Activated T-helper 1 cell treated with Interleukin-2 at 50 U/mL for 16 hours (primary cell): ENCODE measurements at places on chromosomes 6 and 20.

GRCh38 chr6:46895930-46896329 is 25.8 kb downstream of the ADGRF5 start:
- DNase-seq, result no peak

GRCh38 chr6:147132889-147133288 is 71.3 kb upstream of the STXBP5 start:
- no peak for DNase-seq

DNA sequence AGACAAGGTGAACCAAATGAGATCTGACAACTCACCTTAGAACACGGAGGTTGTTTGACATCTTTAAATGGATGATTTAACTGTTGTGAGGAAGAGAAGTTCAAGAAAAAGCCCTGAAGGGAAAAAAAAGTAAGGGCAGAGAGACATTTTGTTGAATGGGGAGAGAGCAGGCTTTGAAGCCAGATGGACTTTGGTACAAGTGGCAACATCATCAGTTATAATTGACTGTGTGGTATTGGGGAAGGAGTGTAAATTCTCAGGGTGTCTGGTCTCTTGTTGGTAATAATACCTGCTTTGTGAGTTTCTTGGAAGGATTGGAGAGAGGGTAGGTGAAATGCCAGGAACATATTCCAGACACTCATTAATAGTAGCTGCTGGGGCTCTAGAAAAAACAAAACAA is 21.6 kb downstream of the OGFRL1 start:
- DNase-seq, result no peak

DNA sequence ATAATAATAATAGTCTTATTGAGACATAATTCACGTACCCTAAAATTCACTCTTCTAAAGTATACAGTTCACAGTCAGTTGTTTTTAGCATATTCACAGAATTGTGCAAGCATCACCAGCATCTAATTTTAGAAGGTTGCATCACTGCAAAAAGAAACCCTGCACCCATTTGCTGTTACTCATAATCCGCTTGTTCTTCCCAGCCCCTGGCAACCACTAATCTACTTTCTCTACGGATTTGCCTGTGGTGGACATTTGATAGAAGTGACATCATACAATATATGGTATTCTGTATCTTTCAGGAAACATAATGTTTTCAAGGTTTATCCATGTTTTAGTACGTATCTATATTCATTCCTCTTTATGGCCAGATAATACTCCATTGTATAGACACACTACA is 41.5 kb upstream of the FAM184A start:
- DNase-seq, result no peak

DNA sequence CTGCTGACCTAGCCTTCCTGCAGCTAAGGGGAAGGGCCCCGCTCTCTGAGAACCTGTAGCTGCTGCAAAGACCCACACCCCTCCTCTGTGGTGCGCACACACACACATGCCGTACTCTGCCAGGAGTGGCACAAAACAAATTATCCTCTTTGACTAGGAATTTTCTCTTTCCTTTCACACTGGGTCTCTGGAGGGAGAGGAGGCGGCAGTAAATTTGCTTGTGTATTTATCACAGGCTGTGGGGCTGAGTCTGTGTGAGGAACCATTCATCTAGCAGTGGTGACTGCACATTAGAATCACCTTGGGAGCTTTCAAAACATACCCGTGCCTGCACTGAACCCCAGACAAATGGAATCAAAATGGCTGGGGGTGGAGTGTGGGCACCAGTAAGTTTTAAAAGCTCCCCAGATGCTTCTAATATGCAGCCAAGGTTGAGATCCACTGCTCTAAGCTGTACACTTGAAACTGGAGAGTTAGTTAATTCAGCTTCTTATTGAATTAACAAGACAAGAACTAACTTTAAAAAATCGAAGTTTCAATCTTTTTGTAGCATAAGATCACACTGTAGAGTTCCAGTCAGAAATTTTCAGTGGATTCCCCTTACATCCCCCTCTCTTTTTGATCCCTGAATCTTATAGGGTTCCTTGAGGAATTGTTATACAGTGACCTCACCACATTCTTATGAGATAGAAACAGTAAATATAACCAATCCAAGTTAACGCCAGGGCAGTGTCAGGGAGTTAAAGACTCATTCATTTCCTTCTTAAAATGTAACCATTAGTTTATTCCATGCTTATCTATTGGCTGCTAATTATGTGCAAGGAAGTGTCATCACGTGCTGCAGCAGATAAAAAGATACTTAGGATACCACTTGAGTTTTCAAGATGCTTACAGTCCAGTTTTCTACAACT is 29.8 kb upstream of the GMDS start:
- no peak for DNase-seq

GRCh38 chr20:58715801-58716475 is 23.3 kb downstream of the NPEPL1 start:
- no peak for DNase-seq

GRCh38 chr6:150866991-150867501 is 1.5 kb downstream of the MTHFD1L start:
- DNase-seq, result no peak

- no peak for DNase-seq
These were observed 30.4 kb downstream of the BFSP1 start for GRCh38 chr20:17500826-17501225.

GRCh38 chr6:157272372-157272771 is 50.9 kb downstream of the TMEM242 start:
- no peak for DNase-seq

GRCh38 chr6:34572585-34572984 is 16.5 kb upstream of the SPDEF start:
- no peak for DNase-seq

GRCh38 chr20:17995967-17996819 is 27.4 kb downstream of the MGME1 start:
- DNase-seq, result no peak

DNA sequence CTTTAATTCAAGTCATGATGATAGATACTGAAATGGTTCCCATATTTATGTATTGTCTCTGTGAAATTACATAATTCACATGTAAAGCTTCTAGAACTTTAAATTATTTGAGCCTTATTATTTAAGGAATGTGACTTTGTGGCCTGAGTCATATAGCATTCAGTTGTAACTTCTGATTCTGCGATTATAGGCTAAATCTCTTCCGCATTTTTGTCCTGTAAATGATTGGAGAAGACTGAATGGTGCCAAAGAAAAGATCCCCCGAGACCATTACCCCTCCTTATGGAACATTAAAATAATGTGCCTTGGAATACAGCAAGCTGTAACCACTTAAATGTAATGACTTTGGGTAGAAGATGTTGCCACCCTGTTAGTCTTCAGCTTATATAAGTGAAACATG is 63.3 kb upstream of the MAP7 start:
- no peak for DNase-seq

DNA sequence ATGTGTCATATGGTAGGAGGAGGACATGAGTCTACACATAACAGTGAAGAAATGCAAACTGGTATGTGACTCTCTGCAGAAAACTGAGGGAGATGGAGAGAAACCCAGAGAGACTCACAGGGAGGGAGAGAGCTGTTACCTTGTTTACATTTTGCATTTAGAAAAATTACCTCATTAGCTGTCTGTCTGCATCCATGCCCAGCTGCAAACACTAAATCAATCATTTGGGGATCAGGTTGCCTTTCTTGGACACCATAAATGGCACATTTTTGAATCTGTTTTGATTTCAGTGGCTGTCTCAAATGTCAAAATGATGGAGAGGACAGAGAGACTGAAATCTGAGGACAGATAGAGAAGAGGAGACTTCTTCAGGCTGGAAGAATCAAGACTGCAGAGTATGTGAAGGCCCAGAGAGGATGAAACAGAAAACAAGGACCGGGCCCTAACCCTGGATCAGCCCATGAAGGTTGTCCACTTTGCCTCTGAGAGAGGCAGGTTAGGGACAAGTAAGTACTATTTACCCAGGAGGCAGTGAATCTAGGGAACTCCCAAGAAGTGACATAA is 92.2 kb downstream of the UNC5CL start:
- DNase-seq, result no peak

- no peak for DNase-seq
These were observed 62.8 kb downstream of the ATP9A start for GRCh38 chr20:51705400-51705799.

GRCh38 chr6:170093658-170094596 is 197.0 kb downstream of the DLL1 start:
- no peak for DNase-seq

DNA sequence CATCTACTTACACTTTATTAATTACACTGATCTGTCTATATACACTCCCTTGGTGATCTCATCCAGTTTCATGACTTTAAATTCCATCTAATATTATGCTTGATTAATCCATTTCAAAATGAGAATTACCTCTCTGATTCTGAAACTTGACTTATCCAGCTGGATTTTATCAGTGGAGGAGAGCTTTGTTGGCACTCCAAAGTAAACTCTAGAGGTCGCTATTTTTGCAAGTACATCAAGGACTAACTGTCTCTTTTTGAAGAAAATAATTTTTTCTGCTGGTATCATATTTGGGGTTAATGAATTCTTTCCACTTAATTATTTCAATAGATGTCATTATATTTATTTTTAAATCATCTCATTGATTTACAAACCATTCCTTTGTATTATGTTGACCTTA is 630.3 kb upstream of the MAN1A1 start:
- DNase-seq, result no peak

GRCh38 chr6:40472353-40472752 is 114.8 kb downstream of the LRFN2 start:
- no peak for DNase-seq

DNA sequence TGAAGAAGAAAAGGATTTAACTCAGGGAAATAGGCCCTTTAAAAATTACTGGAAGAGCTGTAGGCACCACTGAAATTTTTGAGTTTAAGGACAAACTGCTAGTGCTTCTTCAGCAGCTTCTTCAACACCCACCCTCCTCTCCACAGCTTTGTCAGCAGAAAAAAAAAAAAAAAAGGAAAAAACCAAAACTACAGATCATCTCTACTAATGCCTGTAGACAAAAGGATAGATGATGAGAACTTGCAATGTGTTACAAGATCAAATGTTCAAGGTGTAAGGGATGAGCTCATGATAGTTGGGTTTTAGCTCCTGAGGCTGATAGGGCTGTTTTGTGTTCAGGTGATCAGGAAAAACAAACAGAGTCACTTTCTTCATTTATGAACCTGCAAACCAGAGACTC is 55.2 kb upstream of the PREP start:
- no peak for DNase-seq

- no peak for DNase-seq
These were observed 79.7 kb downstream of the SYNE1 start for GRCh38 chr6:152557502-152557901.

DNA sequence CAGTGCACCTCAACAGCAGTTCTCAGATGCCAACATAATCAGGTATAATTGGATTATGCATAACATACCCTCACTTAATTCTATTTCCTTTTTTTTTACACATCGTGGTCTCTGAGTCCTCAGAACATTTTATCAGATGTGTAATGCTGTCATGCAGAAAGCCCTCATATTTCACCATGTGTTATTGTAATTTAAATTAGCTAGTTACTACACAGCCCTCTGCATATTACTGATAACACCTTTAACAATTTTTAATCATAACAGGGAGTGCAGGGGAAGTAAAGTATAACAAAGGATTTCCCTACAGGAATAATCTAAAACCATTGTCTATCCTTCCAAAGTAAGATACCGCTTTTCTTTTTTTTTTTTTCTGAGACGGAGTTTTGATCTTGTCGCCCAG is 91.9 kb upstream of the CCDC28A start:
- DNase-seq, result no peak

DNA sequence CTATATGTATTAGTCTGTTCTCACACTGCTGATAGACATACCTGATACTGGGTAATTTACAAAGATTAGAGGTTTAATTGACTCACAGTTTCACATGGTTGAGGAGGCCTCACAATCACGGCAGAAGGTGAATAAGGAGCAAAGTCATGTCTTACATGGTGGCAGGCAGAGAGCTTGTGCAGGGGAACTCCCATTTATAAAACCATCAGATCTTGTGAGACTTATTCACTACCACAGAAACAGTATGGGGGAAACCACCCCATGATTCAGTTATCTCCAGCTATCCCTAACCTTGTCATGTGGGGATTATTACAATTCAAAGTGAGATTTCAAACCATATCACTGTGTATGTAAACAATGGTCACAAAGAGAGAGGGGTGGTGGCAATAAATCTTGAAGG is 6.6 kb downstream of the CST8 start:
- DNase-seq, result no peak

DNA sequence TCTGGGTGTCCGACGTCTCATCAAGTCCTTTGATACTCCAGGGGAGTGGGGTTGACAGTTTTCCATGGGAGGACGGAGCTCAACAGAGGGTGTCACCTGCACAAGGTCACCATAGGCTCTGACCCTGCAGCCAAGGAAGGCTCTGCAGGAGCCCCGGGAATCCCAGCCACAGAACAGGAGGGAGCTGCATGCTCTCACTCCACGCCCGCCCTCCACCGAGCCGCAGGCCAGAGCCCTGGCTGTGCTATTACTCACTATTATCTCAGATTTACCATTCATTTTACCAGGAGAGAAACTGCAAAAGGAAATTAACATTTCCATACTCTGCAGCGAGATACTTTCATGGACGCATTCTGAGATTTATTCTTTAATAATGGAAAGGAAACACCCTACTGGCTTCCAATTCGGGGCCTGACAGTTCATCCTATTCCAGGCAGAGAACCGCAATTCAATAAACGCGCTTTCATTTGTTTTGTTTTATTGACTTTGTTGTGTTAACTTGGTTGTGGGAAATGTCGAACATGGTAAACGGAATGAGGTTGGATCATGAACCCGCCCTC is 18.3 kb upstream of the NTSR1 start:
- no peak for DNase-seq

DNA sequence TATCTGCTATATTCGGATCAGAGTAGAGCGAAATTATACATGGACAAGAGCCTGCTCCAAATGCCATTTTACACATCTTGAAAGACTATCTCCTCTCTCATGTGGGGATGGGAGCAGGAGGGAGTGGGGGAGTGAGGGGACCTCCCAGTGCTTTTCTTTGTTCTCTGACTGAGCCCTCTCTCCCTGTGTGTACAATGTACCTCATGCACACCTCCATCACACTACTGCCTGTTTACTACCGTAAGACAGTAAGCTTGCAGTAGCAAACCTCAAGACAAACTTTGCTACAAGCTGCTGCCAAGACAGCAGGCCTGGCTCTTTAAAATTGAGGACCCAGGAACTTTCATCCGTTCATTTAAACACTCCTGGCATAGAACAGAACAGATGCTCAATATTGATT is 7.2 kb downstream of the NHSL1 start:
- no peak for DNase-seq

GRCh38 chr6:133115946-133116345 is 125.2 kb upstream of the EYA4 start:
- no peak for DNase-seq

- DNase-seq, result no peak
These were observed 147.8 kb downstream of the PHACTR3 start for GRCh38 chr20:59752101-59752586.

- DNase-seq, result no peak
These were observed 101.6 kb downstream of the LINC00237 start for GRCh38 chr20:21004386-21005076.
